ENCODE measurements at places on chromosomes 3 and 15.

DNA sequence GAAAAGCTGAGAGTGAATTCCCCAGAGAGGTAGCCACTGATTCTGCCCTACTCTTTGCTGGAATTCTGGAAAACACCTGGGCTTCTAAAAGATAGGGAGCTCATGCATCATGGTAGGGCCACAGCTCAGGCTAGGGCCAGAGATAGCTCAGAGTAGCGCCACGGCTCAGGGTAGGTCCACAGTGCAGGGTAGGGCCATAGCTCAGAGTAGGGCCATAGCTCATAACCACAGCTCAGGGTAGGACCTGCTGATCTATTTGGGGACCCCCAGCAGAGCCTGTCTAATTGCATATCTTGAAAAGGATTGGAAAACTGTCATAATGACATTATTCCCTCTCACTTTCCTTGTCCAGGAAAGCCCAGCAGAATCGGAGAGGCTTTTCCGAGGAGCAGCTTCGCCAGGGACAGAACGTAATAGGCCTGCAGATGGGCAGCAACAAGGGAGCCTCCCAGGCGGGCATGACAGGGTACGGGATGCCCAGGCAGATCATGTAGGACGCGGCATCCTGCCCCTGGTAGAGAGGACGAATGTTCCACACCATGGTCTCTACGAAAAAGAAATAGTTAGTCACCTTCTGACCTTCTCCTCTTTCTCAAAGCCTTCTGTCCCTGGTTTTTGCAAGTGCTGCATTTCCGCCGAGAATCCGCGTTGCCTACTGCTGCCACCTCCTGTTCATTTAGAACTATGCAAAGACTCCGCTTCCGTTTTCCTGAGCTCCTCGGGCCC lies 14.5 kb downstream of the TAGLN3 start:
- peaks cover 17% of the 10 kb centered on the region for H3K4me1 ChIP-seq
- H3K27me3 ChIP-seq, result peaks cover 5% of the 10 kb centered on the region
- DNase-seq, result peak; percentile 49
- peak overlapping the region; percentile 53 for H3K4me3 ChIP-seq

- no peak overlapping the region for H3K4me3 ChIP-seq
- H3K27me3 ChIP-seq, result peaks cover 3% of the 10 kb centered on the region
- H3K4me1 ChIP-seq, result no peaks in the 10 kb centered on the region
Measured at GRCh38 chr3:14531856-14532395, 8.2 kb downstream of the GRIP2 start.

DNA sequence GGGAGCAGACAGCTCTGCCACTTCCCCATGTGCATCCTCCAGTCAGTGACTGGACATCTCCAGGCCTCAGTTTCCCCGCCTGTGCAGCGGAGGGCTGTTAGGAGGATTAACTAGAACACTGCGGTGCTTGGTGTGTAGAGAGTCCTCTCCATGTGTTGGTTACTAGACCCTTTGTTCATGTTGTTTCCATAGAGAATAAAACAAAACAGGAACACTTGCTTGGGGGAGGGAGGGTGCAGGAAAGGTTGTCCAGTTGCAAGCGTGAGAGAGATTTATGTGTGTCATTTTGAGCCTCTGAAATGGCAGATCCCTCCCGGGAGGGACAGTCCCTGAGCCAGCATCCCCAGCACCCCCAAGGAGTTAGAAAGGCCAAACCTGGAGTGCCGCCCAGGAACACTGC lies 184.0 kb upstream of the LYSMD4 start:
- H3K27me3 ChIP-seq, result 0 out of 3 replicates have a peak, but pooled peaks cover 5% of the 10 kb centered on the region
- no peak overlapping the region for H3K27ac ChIP-seq
- H3K4me3 ChIP-seq, result no peak overlapping the region
- H3K36me3 ChIP-seq, result no peaks in the 10 kb centered on the region
- H3K4me1 ChIP-seq, result no peaks in the 10 kb centered on the region

- no peak for DNase-seq
- peaks cover 14% of the 10 kb centered on the region for H3K4me1 ChIP-seq
- H3K4me3 ChIP-seq, result no peak overlapping the region
- no peaks in the 10 kb centered on the region for H3K27me3 ChIP-seq
- peaks cover 14% of the 10 kb centered on the region for H3K36me3 ChIP-seq
Measured at GRCh38 chr3:129476586-129476985, 36.6 kb downstream of the IFT122 start.

- no peaks in the 10 kb centered on the region for H3K27me3 ChIP-seq
- H3K4me1 ChIP-seq, result no peaks in the 10 kb centered on the region
- no peaks in the 10 kb centered on the region for H3K36me3 ChIP-seq
Measured at GRCh38 chr3:86738684-86739083, 252.3 kb downstream of the VGLL3 start.
